ENCODE measurements at places on chromosomes 7 and 10.

DNA sequence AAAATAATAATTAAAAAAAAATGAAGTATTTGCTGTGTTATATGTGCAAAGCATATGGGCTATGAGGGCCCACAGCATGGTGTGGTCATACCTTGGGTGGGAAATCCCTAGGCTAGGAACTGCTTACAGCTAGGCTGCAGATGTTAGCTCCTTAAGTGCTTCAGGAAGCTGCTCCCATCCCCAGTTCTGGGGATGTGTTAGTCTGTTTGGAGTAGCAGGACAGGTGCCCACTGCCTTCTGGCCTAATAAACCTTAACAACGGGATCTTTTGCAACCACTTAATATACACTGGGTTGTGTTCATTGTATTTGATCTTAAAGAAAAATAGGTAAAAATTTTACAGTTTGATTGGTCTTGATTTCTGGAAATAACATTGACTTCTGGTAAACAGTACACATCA, 46.3 kb downstream of the HK1 start:
- ATAC-seq, result no peak

DNA sequence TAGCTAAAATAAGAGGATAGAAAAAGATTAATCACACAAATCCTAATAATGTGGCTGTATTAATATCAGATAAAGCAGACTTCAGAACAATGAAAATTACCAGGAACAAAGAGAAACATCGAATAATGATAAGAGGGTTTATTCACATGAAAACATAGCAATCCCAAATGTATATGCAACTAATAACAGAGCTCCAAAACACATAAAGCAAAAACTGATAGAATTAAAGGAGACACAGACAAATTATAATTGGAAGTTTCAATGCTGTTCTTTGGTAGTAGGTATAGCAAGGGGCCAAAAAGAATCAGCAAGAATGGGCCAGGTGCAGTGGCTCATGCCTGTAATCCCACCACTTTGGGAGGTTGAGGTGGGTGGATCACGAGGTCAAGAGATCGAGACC, 23.4 kb upstream of the DNAAF5 start:
- ATAC-seq, result no peak

DNA sequence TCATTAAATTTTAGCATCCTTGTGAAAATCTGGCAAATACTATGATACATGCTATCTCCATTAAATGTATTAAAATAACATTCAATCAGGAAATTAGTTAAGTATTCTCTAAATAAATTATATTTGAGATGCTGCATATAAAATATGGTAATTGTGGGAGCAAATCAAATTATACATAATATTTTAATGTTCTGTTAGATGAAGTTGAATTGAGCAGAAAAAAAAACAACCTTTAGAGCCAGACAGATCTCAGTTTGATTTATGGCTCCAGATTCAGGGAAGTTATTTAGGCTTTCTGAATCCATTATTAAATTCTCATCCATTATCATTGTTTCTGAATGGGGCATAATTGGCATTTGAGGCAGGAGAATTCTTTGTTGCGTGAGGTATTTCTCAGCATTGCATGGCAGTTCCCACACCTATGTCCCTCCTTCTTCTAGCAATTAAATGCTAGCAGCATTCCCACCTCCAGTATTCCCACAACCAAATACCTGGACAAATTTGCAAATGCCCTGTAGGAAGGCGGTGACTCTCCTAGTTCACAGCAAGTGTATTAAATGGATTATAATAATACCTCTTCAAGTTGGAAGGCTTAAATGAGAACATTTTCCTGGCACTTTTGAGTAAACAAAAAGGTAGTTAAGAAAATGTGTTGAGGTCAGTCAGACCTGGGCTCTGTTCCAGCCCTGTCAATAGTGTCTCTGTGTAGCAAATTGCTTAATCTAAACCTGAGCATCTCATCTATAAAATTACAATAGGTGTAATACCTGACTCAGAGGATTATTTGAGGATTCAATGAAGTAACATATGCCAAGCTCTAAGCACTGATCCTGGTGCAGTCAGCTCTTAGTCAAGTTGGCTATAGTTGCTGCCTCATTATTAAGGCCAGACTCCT, 108.9 kb downstream of the RNLS start:
- peak; percentile 97 for ATAC-seq

- ATAC-seq, result no peak
Observed at GRCh38 chr10:115849197-115849596, 423.8 kb downstream of the GFRA1 start.

DNA sequence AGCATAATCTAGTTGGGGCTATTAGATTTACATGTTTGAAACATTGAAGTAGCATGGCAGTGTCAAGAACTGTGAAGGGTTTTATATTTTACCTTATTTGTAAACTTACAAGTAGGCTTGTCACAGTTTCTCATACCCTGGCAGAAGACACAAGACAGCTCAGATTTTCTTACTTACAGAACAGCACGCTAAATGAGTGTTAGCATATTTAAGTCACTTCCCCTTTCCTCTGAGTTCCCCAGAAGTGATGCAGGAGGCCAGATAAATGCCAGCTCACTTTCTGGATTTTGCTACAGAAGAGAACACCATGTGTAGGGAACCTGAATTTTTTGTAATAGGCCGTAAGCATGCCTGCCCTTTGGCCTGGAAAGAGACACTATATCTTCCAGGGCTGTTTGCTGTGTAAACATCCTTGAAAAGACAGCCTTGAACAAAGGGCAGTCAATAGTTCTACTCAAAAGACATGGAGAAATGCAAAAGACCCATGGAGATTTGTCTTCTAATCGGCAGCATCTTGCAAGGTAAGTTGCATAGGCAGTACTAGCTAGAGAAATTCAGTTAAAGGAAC, 279.1 kb downstream of the PHF14 start:
- ATAC-seq, result no peak

DNA sequence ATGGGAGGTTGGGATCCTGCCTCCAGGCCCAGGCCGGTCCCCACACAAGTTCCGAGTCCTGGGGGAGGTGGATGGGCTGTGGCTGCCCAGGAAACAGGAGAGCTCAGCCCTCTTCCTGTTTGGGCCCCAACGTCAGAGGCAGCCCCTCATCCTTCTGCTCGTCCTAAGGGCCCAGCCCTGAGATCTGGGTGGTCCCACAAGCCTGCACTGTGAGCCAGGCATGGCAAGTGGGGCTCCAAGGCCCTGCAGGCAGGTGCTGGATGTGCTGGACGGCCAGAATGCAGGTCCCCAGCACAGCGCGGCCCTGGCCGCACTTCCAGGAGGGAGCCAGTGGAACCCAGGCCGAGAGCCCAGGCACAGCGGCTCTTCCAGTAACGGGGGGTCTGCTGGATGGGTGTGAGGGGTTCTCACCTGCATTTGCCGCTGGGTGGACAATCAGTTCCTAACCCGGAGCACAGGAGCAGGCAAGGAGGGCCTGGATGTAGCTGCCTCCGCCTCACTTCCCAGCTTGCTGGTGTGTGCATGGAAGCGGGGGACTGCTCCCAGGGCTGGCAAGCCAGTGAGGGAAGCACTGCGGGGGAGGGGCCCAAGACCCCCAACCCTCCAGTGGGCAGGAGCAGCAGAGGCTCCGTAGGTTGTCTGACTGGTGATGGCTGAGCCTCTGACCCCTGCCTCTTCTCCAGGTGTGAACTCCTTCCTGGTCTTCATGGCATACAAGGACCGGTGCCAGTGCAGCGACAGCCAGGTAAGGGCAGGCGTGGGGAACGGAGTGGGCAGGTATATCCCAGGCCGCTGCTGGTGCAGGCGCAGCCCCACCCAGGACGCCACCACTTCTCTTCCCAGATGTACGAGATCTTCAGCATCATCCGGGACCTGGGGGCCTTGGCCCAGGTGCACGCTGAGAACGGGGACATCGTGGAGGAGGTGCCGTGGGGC, 9.7 kb downstream of the DPYSL4 start:
- no peak for ATAC-seq

- ATAC-seq, result no peak
Observed at GRCh38 chr7:132296820-132297219, 279.4 kb downstream of the PLXNA4 start.
